ENCODE measurements at places on chromosomes 4 and X. TPM values are rescaled to one million over a fixed set of nuclear protein-coding genes. Genes with fewer than 3 reads are reported as not detected.

SAGE1 gene
- total RNA-seq: not detected

CT45A2 gene
- not detected for total RNA-seq

GPAT3 gene
- total RNA-seq: 65.1 TPM

GSPT2 gene
- 9.6 TPM for total RNA-seq

IDS gene
- 67.1 TPM for total RNA-seq

FRMD7 gene
- not detected for total RNA-seq

SCML2 gene
- total RNA-seq: 6.7 TPM

Data from H4 (cell line).